Breast epithelium (tissue), 4 donors: ENCODE measurements at places on chromosomes 7 and 10.

GRCh38 chr10:650441-650851 lies 39.0 kb downstream of the DIP2C start:
- H3K27me3 ChIP-seq: no peaks in the 10 kb centered on the region
- H3K36me3 ChIP-seq: no peaks in the 10 kb centered on the region
- no peak for DNase-seq
- H3K4me3 ChIP-seq: peak overlapping the region; percentile 40
- peaks cover 3% of the 10 kb centered on the region for H3K4me1 ChIP-seq
- no peak overlapping the region for H3K27ac ChIP-seq

- no peaks in the 10 kb centered on the region for H3K36me3 ChIP-seq
- no peak overlapping the region for H3K27ac ChIP-seq
Observed at GRCh38 chr10:75079436-75080083, 31.9 kb upstream of the SAMD8 start.

DNA sequence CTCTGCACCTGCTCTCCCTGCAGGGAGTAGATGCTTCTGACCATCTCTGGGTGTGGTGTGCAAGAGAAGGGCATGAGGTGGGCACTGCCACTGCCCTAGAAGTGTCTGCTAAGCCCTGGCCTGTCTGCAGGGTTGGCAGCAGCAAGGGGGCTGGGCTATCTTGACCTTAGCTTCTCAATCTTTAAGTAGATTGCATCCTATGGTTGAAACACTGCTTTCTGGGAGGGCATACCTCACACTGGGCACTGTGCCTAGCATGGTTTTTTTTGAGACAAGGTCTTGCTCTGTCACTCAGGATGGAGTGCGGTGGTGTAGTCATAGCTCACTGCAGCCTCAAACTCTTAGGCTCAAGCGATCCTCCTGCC lies 54.9 kb downstream of the CLIP2 start:
- no peaks in the 10 kb centered on the region for H3K4me1 ChIP-seq
- no peaks in the 10 kb centered on the region for H3K27me3 ChIP-seq
- H3K27ac ChIP-seq: no peak overlapping the region
- DNase-seq: no peak

DNA sequence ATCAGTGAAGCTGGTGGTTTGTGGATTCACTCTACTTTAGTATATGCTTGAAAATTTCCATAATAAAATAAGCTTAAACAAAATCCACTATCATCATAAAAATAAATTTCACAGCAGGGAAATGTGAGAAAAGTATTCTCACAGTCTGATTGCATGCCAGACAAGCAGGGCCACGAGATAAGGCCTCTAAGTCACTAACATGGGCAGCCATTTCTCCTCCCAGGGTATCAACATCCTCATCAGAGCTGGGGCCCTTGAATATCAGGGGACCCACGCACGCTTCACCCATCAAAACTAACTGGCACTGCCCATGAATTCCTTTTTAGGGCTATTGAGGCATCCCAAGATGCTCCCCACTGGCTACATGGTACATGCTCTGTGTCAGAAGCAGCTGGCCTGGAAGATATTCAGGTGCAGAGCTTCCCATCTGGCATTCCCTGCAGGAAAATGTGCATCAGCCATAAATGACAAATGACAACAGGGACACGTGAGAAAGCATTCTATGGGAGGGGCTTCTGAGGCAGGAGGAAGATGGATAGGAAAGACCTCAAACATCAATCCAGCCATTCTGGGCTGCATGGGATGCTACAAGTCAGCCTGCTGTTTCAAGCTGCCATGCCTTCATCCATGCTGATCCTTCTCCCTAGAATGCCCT lies 17.4 kb downstream of the CCDC6 start:
- H3K27ac ChIP-seq: no peak overlapping the region
- no peaks in the 10 kb centered on the region for H3K27me3 ChIP-seq
- H3K4me3 ChIP-seq: no peak overlapping the region
- no peak for DNase-seq

GRCh38 chr7:66503551-66504031 lies 125.1 kb upstream of the KCTD7 start:
- H3K4me1 ChIP-seq: no peaks in the 10 kb centered on the region
- H3K27me3 ChIP-seq: peaks cover 15% of the 10 kb centered on the region
- no peaks in the 10 kb centered on the region for H3K36me3 ChIP-seq
- H3K4me3 ChIP-seq: no peak overlapping the region
